Fibroblast of skin of right biceps (primary cell): ENCODE measurements at places on chromosomes 1 and 21.

DNA sequence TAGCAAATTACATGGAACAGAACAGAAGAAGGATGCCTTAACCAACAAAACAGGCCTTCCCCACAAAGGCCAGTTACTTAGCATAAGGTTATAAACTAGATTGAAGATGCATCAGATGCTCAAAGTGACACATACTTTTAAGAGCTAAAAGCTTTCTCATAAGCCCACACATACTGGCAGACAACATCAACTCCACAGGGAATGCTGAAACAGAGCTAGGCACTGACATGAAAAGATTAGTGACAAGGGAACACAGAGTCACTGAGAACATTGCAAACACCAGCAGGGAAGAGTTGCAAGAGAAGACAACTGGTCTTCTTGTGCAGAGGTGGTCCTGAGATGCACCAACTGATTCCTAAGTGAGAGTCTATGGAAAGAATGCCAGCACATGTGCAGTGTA is 6.9 kb downstream of the TTC13 start:
- DNase-seq: no peak

- DNase-seq: peak; percentile 56
These were observed 22.7 kb upstream of the ARF1 start for GRCh38 chr1:228059634-228060457.

- DNase-seq: no peak
These were observed 3.9 kb upstream of the CLSTN1 start for GRCh38 chr1:9827558-9828185.

GRCh38 chr1:212287261-212287895 is 2.2 kb downstream of the PPP2R5A start:
- no peak for DNase-seq
